ENCODE measurements at places on chromosomes 12 and 14.

DNA sequence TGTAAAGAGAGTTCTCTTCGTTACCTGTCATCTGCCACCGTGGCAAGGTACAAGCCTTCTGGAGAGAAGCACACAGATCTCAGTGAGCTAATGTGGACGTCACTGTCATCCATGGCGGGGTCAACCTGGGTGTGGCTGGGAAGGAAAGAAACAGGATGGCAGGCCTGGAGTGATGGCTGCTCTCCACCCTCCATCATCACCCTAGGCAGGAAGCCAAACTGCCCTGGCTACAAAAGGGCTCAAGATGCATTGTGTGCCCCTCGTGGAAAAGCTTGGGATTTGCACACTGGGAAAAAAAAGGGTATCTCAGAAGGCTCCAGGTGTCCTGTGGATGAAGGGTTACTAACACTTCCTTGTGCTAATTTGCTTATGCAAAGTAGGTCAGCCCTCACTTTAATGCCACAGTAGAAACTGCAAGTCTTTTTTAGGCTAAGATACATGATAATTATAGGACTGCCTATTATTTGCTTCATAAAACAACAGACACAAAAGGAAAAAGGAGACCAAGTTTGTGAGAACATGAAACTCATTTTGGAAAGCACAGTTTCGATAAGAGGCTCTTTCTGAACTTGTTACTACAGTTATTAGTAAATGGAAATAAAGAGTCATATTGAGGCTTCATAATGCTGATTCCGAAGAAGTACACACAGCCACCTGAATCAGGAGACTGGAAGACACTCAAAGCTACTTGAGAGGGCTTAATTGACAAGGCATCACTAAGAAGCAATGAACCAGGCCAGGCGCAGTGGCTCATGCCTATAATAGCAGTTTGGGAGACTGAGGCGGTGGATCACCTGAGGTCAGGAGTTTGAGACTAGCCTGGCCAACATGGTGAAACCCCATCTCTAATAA lies 18.9 kb downstream of the RFC5 start:
- H3K4me1 ChIP-seq = peaks cover 46% of the 10 kb centered on the region
- peak overlapping the region; percentile 99 for H3K27ac ChIP-seq
- DNase-seq = no peak

DNA sequence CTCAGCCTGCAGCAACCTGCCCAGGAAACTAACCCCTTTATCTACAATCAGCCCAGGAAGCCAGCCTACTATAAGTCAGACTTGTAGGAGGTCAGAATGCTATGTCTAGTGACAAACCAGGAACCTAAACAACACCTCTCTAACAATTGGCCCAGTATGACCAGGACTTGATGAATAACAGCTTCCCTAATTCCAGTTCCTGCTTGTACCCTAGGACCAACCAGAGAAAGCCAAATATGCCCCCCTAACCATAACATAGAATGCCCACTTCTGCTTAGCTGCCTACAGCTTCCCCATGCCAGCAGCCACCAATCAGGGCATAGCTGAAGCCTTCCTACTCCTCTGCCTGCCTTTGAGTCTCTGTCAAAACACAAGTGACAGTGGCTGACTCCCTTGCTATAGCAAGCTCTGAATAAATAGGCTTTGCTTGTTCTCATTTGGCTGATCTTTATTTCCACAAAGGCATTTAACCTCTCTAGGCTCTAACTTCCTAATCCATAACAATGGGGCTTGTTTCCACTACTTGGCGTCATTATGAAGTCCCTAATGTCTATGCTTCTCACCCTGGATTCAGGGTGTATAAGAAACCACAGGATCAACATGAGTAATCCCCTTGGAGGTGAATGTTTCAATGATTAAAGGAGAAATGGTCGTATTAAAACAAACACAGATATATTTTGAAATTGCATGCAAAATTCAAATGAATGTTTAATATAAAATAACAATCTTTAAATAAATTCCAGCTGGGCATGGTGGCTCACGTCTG lies 220.2 kb downstream of the ANO6 start:
- no peak for DNase-seq
- H3K27me3 ChIP-seq = peaks cover 1% of the 10 kb centered on the region
- no peak overlapping the region for H3K4me3 ChIP-seq
- H3K36me3 ChIP-seq = peaks cover 4% of the 10 kb centered on the region

GRCh38 chr14:33359288-33359881 lies 420.7 kb downstream of the NPAS3 start:
- no peaks in the 10 kb centered on the region for H3K36me3 ChIP-seq
- DNase-seq = no peak
- no peaks in the 10 kb centered on the region for H3K4me1 ChIP-seq
- H3K27me3 ChIP-seq = no peaks in the 10 kb centered on the region
- no peak overlapping the region for H3K4me3 ChIP-seq

DNA sequence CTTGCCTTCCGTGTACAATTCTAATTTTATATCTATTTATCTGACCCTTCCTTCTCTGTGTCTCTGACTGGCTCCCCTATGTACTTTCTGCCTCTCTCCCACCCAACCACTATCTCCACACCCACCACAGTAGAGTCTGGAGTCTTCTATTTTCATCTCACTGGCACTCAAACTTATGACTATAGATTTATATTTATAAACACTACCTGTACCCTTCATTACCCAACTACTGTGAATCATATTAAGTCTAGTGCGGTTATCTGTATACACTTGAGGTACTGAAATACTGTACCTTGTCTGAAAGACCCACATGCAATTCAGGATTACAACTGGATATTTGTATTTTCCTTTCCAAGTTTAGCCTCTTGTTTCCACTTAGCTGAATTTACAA lies 36.1 kb downstream of the ATP2B1 start:
- no peak overlapping the region for H3K4me3 ChIP-seq
- H3K27ac ChIP-seq = no peak overlapping the region
- H3K36me3 ChIP-seq = no peaks in the 10 kb centered on the region

DNA sequence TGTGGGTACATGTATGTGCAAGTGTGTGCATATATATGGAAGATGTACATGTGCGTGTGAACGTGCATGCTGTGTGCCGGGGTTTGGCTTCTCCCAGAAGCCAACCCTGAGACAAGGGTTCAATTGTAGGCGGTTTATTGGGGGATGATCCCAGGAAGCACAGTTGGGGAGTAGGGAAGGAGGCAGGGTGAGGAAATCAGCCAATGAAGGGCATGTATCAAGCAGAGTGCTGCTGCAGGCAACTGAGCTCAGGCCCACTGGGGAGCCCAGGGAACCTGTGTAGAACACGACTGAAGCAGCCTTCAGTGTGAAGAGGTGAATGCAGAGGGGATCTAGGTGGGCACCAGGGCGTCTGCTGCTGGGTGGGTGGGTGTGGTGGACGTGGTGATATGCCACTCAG lies 21.6 kb downstream of the SYNDIG1L start:
- H3K27ac ChIP-seq = no peak overlapping the region
- peaks cover 5% of the 10 kb centered on the region for H3K27me3 ChIP-seq
- no peaks in the 10 kb centered on the region for H3K36me3 ChIP-seq
- H3K4me3 ChIP-seq = no peak overlapping the region
- DNase-seq = no peak

DNA sequence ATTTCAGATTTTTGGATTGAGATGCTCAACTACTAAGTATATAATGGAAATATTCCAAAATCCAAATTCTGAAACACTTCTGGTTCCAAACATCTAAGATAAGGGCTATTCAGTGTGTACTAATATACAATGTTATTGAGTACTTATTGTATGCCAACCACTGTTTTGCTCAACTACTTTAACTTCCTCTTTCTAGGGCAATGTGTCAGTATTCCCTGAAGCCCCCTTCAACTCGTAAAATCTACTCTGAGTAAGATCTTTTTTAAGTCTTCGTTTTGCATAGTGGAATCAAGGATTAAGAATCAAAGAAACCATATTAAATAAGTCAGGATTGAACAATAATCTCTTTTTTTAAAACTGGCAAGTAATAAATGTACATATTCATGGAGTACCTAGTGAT lies 45.5 kb downstream of the SPATA7 start:
- no peak overlapping the region for H3K4me3 ChIP-seq
- no peaks in the 10 kb centered on the region for H3K4me1 ChIP-seq
- DNase-seq = no peak
- H3K36me3 ChIP-seq = no peaks in the 10 kb centered on the region

GRCh38 chr14:51929910-51930682 lies 59.2 kb upstream of the RTRAF start:
- H3K36me3 ChIP-seq = peaks cover 36% of the 10 kb centered on the region
- H3K27ac ChIP-seq = peak overlapping the region; percentile 91
- peaks cover 54% of the 10 kb centered on the region for H3K4me1 ChIP-seq

DNA sequence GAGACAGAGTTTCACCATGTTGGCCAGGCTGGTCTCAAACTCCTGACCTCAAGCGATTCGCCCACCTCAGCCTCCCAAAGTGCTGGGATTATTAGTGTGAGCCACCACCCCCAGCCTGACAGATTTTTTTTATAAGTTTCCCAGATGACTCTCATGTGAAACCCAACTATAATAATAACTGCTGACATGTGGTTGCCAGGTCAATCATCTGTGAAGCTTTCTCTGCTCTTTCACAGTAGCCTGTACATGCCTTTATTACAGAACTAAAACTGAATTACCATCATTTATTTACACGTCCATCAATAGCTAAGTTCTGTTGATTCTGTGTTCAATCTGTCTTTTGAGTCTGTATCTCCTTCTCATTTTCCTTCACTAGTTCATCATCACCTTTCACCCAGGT lies 218.5 kb downstream of the RPS29 start:
- no peaks in the 10 kb centered on the region for H3K4me1 ChIP-seq
- no peak overlapping the region for H3K4me3 ChIP-seq
- DNase-seq = no peak

DNA sequence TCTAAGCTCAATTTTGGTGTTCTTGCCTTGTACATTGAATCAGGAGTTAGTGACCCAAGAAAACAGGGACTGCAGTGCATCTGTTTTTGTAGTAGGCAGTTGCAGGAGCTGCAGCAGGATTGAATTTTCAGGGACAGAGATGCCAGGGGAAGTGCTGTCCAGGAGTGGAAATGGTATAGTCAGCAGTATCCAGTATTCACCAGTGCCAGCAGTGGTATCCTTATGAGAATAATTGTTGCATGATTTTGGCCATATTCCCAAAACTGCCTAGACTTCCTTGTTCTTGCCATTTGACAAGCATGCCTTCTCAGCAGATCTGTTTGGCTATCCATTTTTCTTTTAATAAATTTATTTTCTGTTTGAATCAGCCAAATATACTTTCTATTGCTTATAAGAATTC lies 18.6 kb upstream of the ABCD2 start:
- H3K36me3 ChIP-seq = peaks cover 3% of the 10 kb centered on the region
- H3K27me3 ChIP-seq = peaks cover 1% of the 10 kb centered on the region
- H3K4me3 ChIP-seq = no peak overlapping the region
- H3K4me1 ChIP-seq = no peaks in the 10 kb centered on the region
- no peak overlapping the region for H3K27ac ChIP-seq

DNA sequence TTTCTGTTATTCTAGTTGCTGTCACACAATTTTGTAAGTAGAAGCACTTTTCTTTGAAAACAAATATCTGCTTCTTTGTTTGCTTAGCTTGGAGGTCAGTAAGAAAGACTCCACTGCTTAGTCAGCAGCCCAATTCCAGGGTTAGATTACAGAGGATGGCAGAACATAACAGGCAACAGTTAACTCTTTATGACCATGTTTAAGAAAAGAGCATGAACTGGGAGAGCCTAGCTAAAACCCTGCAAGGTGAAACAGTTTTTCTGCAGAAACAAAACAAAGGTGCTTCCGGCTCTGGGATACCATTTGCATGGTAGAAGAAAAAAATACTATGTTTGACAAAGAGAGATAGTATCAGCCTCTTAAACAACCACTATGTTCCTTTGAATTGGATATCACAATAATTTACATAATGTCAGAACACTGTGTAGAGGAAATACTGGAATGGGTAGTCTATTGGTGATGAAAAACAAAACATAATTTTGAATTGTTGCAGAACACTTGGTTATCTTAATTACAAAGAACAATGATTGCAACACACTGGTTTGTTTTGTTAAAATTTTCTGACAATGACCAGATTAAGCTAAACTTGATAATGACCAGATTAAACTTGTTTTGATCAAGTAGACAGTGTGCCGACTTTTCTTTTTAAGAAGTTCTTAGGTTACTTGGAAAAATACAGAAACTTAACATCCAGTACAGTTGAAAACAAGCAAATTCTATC lies 22.4 kb upstream of the PPM1H start:
- peaks cover 2% of the 10 kb centered on the region for H3K27me3 ChIP-seq
- no peaks in the 10 kb centered on the region for H3K4me1 ChIP-seq
- H3K4me3 ChIP-seq = no peak overlapping the region
- H3K36me3 ChIP-seq = no peaks in the 10 kb centered on the region
- no peak overlapping the region for H3K27ac ChIP-seq
- DNase-seq = no peak

GRCh38 chr14:36604757-36605505 lies 22.5 kb upstream of the NKX2-8 start:
- no peak overlapping the region for H3K4me3 ChIP-seq
- peak; percentile 12 for DNase-seq
- H3K27ac ChIP-seq = no peak overlapping the region

- H3K36me3 ChIP-seq = no peaks in the 10 kb centered on the region
- H3K27ac ChIP-seq = no peak overlapping the region
- H3K27me3 ChIP-seq = no peaks in the 10 kb centered on the region
- H3K4me3 ChIP-seq = no peak overlapping the region
Observed at GRCh38 chr12:120748242-120748641, 22.6 kb downstream of the ACADS start.

GRCh38 chr12:88339966-88340365 lies 197.9 kb downstream of the TMTC3 start:
- DNase-seq = no peak
- H3K27me3 ChIP-seq = no peaks in the 10 kb centered on the region
- H3K36me3 ChIP-seq = no peaks in the 10 kb centered on the region
- H3K4me1 ChIP-seq = no peaks in the 10 kb centered on the region
